HAP-1 (cell line): ENCODE measurements at places on chromosomes 2 and 18.

DNA sequence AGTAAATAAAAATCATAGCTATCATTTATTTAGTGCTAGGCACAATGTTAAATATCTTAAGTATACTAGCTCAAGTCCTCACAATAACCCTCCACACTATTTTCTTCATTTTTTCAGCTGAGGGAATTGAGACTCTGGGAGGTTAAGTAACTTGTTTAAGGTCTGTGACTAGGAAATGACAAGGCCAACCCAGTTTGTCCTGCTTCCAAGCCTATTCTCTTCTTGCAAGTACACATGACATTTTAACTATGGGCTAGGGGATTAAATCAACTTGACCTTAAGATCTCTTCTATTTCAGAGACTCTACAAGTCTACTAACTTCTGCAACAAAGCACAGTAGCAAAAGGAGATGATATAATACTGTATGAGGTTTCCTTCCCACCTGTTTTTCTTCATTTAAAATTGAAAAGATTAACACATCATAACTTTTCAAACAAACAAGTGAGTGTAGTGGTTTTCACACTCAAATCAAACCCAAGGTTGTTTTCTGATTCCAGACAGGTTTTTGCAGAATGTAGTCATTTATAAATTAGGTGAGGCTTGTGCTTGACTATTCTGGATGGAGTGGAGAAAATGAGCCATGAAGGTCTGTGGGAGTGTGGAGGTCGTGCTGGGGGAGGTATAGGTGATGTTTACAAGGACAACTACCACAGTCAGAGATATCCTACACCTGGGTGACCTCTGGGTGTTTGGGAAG lies 57.0 kb downstream of the CD28 start:
- no peak for DNase-seq

- DNase-seq: no peak
These were observed 62.9 kb downstream of the RPL31 start for GRCh38 chr2:101064868-101065549.

DNA sequence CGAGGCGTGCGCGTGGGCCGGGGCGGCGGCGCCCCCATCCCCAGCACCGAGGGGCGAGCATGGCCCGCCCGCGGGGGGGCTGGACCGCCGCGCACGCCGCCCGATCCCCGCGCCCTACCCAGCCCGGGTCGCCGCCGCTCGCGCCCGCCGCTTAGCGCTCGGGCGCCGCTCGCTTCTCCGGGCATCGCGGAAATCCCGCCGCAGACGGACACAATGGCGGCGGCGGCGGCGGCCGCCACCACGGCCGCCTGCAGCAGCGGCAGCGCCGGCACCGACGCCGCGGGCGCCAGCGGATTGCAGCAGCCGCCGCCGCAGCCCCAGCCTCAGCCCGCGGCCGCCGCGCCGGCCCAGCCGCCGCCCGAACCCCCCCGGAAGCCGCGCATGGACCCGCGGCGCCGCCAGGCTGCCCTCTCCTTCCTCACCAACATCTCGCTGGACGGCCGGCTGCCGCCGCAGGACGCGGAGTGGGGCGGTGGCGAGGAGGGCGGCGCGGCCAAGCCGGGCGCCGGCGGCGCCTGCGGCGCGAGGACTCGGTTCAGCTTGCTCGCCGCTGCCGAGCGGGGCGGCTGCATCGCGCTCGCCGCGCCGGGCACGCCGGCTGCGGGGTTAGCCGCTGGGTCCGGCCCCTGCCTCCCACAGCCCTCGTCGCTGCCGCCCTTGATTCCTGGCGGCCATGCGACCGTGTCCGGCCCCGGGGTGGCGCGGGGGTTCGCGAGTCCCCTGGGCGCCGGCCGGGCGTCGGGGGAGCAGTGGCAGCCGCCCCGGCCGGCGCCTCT lies 453 bp downstream of the CABLES1 start:
- DNase-seq: peak; percentile 29

- DNase-seq: no peak
These were observed 18.6 kb upstream of the TTR start for GRCh38 chr18:31573051-31573450.

DNA sequence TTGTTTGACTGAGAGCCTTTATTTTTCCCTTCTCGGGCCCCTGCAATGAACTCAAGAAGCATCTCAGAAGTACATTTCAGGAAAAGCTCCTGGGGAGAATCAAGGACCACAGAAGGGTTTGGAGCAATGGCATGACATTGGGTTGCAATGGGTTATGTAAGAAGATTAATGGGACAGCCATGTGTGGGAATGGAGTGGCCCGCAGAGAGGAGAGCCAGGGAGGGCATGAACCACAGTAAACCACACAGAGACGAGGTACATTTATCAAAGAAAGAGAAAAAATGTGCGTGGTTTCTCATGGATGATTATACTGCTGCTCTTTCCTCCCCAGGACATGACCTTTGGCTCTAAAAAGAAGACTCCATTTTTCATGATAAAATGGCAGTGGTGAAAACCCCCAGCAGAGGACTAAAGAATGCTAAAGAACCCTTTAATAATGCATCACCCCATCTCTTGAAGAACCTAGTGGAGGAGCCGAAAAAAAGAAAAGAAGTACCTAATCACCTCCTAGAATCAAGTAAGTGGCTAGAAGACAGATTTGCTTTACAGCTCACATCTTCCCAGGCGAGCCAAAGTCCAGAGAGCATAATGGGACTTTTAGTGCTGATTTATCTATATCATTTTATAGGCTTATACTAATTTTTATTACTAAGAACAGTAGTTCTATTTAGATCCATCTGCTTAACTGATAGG lies 1.7 kb downstream of the CFAP221 start:
- DNase-seq: no peak

- no peak for DNase-seq
These were observed 19.5 kb upstream of the ERCC3 start for GRCh38 chr2:127313406-127313805.

DNA sequence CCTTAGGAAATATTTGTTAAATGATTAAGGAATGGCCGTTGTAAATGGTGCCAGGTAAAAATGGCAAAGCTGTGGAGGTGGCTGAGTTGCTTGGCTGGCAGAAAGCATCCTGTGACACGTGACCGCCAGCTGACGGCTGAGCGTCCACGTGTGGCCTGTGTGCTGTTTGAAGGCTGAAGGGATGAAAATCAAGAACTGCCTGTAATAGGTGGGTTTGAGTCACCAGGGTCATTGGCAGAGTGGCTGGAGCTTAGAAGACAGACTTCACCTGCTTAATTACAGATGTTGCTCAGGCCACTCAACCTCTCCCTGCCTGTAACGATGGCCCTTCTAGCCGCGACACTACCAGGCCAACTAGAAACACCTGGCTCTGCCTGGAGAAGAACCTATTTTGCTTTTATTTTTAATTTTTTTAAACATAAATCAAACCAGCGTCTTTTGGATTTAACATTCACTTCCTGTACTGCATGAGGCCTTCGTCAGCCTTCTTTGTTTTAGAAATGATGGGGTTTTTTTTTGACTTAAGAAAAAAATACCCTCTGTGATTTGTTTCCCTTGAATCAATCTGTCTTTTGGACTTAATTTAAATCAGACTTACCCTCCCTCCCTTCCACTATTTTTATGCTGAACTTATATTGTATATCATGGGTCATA lies 206.5 kb downstream of the PRKCE start:
- no peak for DNase-seq

GRCh38 chr18:75248426-75249174 lies 38.0 kb downstream of the TSHZ1 start:
- DNase-seq: no peak

DNA sequence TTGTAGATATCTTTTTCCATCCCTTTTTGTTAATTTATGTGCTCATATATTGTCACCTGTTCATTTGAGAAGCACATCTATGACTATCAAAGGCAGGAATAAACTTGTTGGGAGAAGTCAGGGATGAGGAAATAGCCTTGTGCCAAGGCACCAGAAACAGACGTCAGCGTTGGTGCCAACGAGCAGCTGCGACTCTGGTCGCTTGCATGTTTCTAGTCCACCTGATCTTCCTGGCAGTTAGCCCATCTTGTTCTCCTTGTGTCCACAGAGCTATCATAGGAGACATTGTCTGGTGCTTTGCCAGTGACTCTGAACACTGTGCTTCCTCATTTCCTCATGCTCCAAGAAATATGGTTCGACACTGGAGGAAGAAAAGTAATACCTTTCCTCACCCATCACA lies 374.4 kb downstream of the PTPRM start:
- no peak for DNase-seq

- DNase-seq: no peak
These were observed 3.7 kb upstream of the TMEM214 start for GRCh38 chr2:27029051-27029450.

- peak; percentile 44 for DNase-seq
These were observed 58.9 kb upstream of the STON1 start for GRCh38 chr2:48471048-48471474.

DNA sequence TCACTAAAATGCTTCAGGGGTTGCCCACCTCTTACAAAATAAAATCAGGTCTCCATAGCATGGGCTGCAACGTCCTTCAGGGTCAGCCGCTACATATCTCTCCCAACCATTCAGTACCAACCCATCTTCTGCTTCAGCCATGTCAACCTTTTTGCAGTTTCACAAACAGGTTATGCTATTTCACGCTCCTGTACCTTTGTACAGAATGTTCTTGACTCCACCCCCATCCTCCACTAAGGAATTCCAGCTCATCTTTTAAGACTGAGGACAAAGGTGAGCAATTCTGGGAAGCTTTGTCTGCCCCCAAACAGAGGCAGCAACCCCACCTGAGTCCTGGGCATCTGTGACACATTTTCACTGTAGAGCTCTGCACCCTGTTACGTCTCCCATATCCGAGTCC lies 8.8 kb upstream of the EVA1A start:
- no peak for DNase-seq

- no peak for DNase-seq
These were observed 164.5 kb downstream of the PMAIP1 start for GRCh38 chr18:60064271-60064670.

GRCh38 chr2:132460781-132461180 lies 44.2 kb downstream of the GPR39 start:
- no peak for DNase-seq

DNA sequence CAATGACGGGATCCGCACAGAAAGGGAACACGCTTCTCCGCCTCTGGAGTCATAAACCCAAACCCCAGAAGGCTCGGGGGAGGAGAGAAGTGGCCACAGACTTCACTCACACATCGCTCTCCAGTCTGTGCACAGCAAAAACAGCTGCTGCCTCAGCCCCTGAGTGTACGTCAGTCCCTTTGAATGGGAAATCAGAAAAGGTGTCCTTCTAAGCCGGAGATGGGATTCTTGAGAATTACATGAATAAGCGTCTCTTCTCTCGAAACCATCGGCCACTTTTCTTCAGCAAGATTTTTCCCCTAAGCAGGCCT lies 78.3 kb downstream of the PDCL3 start:
- no peak for DNase-seq

- no peak for DNase-seq
These were observed 11.3 kb downstream of the MC5R start for GRCh38 chr18:13835202-13835601.

GRCh38 chr2:160538559-160539355 lies 45.1 kb upstream of the RBMS1 start:
- no peak for DNase-seq

DNA sequence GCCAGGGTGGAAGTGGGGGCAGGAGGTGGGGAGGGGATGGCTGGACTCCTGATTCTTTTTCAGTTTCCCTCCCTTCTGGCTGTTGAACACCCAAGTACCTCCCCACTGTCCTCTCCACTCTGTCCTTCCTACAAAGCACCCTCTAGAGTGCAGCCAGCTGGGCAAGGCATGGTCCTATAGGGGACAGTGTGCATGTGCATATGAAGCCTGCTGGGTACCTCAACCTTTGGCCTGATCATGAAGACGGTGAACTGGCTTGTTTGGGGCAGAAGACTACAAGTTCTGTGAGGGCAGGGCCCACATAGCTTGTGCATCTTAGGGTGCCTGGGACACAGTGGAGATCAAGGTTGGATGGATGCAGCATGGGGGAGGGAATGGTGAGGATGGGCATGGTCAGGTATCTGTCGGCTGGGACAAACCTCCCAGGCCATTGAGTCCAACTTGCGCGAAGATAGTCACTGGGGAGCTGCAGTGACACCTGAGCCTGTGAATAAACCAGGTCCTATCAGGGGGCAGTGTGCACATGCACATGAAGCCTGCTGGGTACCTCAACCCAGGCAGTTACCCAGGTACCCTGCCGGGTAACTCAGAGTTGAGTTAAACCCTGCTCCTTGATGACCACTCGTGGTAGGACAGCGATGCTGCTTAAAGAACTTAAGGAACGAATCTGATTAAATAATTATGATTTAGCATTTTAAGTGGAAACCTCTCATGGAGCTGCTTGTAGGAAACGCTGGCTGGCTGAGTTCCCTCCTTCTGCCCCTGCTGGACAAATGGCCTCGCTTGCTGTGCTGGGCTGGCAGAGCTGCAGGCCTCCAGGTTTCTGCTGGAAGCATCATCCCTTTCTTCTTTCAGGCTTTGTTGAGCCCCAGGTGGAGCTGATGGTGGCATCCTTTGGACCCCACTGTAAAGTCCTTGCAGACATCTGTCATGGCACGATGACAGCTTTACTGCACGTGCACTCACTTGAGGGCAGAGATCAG lies 84.0 kb downstream of the POLR1A start:
- DNase-seq: no peak

GRCh38 chr2:36357847-36358659 lies 2.5 kb downstream of the CRIM1 start:
- DNase-seq: peak; percentile 52

DNA sequence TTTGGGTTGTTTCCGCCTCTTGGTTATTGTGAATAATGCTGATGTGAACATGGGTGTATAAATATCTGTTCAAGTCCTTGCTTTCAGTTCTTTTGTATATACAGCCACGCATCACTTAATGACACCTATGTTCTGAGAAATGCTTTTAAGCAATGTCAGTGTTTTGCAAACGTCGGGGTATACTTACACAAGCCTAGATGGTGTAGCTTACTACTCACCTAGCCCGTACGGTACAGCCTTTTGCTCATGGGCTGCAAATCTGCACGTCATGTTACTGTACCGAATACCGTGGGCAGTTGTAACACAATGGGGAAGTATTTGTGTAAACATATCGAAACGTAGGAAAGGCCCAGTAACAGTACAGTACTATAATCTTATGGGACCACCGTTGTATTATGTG lies 12.4 kb downstream of the RALB start:
- no peak for DNase-seq

GRCh38 chr2:72886505-72887031 lies 640 bp upstream of the SPR start:
- DNase-seq: no peak

- no peak for DNase-seq
These were observed 479.3 kb upstream of the NXPH2 start for GRCh38 chr2:139259422-139260051.

- DNase-seq: no peak
These were observed 38.5 kb downstream of the PSMG2 start for GRCh38 chr18:12741351-12741750.

- no peak for DNase-seq
These were observed 101.3 kb downstream of the LYPD1 start for GRCh38 chr2:132568656-132569055.

GRCh38 chr2:224444783-224445182 lies 42.9 kb upstream of the FAM124B start:
- DNase-seq: no peak

GRCh38 chr2:15146960-15147359 lies 414.2 kb downstream of the NBAS start:
- DNase-seq: no peak

DNA sequence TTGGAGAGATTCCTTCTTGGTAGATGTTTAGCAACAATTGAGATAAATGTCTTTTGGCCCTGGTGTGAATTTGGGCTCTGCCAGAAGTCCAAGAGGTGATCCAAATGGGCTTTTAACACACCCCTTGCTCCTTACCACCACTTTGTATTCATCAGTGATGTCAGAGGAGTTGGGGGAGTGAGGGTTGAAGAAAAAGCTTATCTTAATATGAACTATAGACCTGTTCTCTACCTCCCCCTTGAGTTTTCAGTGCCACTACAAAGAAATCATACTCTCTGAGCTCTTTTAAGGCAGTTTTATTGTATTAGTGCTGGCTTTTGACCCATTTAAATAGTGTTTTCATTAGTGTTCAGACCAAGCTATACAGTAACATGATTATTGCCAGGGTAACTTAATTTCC lies 229.1 kb downstream of the PHLPP1 start:
- DNase-seq: no peak
